ENCODE measurements at places on chromosomes 2 and 18.

- no peak for DNase-seq
Observed at GRCh38 chr2:119701352-119701751, 22.4 kb downstream of the TMEM177 start.

- no peak for DNase-seq
Observed at GRCh38 chr18:23495723-23496440, 7.4 kb upstream of the RMC1 start.

DNA sequence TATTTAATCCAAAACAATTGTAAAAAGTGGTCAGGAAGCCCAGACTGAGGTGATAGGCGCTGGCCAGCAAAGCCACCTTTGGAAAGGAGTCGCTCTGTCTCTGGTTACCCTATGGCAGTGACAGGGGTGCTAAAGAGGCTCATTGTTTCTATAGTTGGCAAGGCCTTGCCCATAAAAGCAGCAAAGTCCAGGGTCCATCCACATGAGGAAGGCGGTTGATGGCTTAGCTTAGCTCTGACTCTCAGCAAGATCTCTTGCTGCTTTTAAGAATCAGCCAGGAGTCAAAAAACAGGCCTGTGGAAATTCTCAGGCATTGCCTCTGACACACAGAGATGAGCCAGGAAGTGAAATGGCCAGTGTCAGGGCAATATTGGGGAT lies 57.8 kb upstream of the CYP26B1 start:
- no peak for DNase-seq

DNA sequence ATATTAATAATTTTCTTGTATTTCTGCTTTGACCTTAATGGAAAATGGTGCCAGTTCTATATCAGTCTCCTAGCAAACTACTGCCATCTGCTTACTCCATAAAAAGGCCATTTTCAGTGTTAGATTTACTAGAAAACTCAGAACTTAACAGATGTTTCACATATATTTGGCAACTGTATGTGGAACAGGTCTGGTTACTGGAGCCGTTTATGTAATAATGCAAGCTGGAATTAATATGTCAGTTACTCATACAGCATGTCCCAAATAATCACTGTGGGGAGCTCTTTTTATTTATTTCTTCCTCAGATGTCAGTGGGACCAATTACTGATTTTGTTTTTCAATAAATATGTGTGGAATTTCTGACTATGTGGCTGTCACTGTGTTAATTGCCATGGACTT lies 1247.6 kb downstream of the CNTNAP5 start:
- DNase-seq: no peak

GRCh38 chr2:149808556-149808955 lies 221.0 kb upstream of the MMADHC start:
- no peak for DNase-seq

DNA sequence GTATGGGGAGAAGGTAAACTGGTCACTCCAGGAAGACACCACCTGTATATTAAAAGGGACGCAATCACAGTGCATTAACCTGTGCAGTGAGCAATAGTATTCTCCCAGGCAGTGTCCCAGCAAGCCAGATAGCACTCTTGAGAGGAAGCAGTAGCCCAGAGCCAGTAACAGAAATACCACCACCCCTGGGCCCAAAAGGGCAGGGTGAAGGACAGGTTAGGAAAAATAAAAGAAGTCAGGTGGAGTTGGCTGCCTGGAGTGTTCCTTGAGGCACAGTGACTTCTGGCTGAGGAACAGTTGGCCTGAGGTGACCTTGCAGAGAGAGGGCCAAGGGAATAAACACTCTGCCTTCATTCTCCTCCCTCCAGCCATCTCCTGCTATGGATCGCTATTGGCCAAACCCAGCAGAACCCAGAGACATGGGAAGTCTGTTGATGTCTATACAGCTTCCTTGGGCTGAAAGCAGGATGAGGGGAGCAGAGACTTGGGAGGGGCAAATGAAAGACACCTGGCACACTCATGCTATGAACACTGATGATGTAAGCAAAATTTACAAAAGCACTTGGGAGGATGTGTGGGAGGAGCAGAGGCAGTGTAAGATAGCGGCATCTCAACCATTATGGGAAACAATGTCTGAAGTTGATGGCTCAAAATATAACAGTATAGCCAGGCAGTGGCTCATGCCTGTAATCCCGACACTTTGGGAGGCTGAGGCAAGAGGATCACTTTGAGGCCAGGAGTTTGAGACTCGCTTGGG lies 7.5 kb downstream of the C18orf32 start:
- DNase-seq: no peak

DNA sequence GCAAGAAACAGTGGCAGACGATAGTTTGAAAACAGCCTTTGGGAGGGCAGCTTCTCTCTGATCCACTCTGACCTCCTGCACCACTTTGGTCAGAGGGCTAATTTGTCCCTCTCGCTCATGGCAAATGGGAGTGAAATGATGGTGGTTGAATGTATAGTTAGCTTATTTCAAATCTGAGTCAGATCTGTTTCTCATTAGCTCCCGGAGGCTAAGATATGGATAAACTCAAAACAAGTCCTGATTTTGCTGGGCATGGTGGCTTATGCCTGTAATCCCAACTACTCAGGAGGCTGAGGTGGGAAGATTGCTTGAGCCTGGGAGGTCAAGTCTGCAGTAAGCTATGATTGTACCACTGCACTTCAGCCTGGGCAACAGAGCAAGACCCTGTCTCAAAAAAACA lies 145.0 kb downstream of the ALK start:
- no peak for DNase-seq

DNA sequence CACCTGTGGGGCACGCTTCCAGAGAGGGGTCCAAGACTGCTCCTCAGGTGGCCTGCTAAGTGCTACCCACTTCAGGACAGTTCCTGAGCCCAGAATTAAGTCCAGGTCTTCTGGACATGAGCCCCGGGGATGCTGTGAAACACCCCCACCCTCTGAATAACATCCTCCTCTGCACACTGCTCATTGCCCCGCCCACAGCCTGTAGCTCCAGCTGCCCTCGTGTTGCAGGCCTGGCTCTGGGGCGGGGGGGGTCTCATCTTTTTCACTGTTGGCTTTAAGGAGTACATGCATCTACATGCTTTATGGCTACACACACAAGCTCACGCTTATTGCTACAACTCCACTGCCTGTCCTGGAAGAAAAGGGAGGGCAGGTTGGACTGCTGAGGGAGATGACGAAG lies 92.8 kb downstream of the PTGR3 start:
- no peak for DNase-seq

DNA sequence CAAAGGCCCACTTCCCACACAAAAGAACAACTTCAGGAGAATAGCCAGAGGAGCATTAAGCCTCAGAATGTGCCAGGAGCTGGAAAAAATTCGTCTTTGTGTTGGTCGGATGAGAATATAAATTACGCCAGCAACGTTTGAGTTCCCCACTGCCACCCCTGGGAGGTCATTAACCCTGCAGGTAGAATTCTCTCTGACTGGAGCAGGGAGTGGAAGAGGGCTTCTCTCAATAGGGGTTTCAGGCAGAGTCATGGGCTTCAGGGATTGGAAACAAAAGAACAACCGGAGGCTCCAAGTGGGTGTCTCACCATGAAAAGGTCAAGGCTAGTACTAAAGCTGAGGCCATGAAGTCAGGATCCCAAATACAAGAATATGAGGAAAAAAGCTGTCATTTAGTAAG lies 69.0 kb upstream of the DDX18 start:
- DNase-seq: no peak

GRCh38 chr2:1892529-1893250 lies 148.4 kb upstream of the PXDN start:
- DNase-seq: no peak

DNA sequence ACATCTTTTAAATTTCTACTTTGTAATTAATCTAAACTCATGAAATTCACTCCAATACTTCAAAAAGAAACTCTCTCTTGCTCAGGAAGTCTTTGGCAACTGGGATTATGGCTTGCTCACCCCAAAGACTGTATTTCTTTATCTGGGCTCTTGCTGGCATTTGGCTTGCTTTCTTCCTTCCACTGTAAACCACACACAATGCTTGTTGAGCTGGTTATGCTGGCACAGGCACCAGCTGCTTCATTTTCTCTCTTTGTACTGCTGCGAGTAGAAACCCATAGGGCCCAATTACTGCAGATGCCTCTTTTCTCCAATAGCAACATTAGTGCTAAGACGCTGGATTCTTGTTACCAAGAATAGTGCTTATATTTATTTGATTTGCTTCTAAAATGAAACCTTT lies 51.4 kb downstream of the SLC38A11 start:
- DNase-seq: no peak

DNA sequence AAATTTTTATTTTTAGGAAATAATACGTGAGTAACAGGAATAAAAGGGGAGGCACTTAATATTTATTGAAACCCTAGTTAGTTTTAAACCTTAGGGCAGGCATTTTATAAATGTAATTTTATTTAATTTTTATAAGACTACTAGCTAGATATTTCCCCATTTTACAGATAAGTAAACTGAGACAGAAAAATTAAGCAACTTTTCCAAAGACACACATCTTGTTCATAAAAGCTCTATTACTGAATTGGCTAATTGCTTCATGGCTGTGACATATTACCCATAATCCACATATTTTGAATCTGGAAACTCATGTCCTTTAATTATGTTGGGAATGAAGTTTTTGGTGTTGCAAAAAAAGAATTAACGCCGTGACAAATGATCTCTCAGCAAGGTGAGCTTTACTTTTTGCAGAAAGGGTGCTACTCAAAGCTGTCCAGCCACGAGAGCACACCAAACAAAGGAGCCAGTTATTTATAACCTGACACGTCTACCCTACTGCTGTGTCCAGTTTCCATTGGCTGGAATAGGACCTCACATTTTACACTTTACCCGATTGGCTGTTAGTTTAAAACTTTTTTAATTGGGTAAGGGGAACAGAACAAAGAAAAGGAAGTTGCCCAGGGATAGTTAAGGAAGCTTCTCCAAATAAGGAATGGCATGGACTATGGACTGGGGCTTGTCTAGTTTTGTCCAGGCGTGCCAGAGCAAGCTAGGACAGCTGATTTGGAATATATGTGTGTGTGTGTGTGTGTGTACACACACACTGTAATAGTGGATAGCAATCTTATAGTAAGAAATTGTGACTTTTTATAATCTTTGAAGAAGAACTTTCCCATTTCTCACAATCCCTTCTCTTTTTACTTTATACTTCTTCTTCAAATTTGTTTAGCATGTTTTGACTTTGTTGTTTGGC lies 54.2 kb downstream of the COMMD1 start:
- no peak for DNase-seq

- no peak for DNase-seq
Observed at GRCh38 chr2:39164089-39164488, 43.2 kb upstream of the SOS1 start.

DNA sequence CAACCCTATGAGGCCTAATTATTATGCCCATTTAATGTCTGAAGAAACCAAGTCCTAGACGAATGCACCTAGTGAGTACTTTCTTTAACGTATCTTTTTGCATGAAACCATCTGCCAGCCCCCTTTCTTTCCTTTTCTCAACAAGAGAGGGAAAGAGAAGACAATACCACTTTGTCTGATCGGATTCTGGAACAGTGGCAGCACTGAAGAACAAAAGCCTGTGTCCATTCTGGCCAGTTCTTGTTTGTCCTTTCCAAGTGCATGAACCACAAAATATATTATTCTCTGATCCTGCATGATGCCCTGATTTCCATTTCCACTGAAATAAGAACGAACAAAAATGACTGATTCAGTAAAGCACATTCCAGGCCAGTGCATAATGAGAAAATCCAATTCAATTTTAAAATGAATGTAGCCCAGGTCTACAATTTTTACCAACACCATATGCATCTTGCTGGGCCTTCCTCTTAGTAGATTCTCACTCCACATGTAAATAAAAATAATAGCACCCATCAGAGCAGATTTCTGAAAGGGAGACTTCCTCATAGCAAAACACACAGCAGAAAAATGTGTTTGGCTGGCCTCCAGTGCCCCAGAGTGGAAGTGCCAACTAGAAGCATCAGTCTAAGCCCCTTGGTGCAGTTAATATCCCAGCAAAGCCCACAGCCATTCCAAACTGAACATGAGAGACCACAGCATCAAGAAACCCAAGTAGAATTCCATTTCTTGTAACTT lies 422.6 kb upstream of the ID2 start:
- DNase-seq: no peak

DNA sequence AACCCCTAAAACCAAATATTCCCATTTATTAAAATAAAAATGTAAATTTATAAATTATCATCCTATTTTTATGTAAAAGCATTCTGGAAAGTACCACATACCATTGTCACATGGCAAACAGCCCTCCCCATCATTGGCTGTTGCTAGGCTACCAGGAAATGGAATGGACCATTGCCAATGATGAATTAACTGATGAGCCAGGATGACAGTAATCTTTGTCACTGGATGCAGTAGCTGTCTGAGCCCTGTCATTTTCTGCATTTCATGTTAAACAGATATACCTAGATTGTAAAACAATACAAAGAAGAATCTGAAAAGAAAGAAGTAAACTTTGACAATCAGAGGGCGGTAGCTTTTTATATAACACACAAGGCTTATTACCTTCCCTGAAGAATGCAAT lies 641.4 kb downstream of the BCL11A start:
- no peak for DNase-seq

DNA sequence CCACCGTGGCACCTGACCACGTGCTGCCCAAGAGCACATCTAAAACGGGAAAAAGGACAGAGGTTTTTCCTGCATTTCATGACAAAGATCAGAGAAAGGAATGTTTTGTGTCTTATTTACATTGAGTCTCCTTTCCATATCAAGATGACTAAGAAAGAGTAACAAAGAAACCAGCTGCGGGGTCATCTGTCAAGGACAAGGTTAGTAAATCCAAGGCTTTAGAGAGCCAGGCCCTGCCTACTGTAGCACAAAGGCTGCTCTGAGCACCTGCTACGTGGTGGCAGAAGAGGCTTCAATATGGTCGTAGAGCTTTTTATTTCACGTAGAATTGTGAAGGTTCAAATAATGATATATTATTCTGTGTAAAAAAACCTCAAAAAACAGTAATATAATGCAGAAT lies 51.0 kb downstream of the PRELID3A start:
- no peak for DNase-seq

DNA sequence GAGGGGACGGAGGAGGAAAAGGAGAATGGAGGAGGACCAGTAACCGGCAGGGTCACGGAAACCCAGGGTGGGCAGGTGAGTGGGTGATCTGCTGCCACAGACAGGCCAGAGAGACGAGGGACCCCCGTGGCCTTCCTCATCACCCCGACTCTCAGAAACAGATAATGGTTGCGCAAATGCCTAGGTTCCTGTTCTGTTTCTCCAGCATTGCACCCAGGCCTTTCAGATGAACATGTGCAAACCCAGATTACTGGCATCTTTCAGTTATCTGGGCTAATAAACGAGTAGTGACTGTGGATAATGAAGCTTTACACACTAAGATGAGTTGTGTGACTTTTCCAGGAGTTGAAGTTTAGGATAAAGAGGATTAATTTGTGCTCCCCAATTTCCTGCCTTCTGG lies 46.5 kb downstream of the TET3 start:
- DNase-seq: no peak
